ENCODE measurements at places on chromosomes 16 and 17.

DNA sequence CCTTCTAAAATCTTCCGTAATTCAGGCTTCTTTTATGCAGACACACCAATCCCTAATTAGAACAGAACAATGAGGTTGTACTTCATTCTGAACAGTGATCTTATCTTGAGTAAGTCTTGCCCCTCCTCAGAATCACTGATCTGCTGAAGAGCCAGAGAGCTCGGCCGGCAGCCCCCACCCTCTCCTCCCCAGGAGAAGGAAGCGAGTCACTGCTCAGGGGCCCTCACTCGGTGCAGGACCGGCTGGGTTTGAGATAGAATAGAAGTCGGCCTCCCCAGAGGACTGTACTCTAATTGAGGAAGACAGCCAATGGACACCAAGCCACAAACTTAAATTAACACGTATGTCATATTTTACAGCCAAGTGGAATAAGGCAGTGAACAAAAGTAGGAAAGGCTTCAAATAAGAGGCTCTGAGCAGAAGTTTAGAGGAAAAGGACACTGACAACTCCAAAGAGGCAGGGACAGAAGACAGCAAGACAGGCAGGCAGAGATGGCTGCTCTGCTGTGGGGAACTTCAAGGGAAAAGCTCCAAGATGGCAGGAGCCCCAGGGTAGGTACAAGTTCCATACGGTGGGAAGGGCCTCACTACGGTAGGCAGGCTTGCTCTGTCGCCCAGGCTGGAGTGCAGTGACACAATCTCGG, 18.6 kb downstream of the CREBBP start:
- DNase-seq = no peak

GRCh38 chr16:88746506-88746905, 38.5 kb downstream of the PIEZO1 start:
- no peak for DNase-seq

GRCh38 chr17:8153957-8154607, 1.9 kb upstream of the PER1 start:
- peak; percentile 70 for DNase-seq

GRCh38 chr16:30774367-30775130, 12.4 kb downstream of the RNF40 start:
- no peak for DNase-seq

DNA sequence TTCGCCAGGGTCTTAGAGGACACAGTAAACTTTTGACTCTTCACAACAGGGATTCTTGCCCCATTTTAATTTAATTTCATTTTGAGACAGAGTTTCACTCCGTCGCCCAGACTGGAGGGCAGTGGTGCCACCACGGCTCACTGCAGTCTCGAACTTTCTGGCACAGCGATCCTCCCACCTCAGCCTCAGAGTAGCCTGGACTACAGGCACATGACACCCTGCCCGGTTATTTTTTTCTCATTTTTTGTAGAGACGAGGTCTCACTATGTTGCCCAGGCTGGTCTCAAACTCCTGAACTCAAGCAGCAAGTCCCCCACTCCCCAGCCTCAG, 329 bp upstream of the NLE1 start:
- no peak for DNase-seq

- no peak for DNase-seq
Observed at GRCh38 chr17:77256710-77257109, 115.9 kb downstream of the SEC14L1 start.

GRCh38 chr17:66564992-66565465, 262.6 kb downstream of the PRKCA start:
- DNase-seq = no peak

DNA sequence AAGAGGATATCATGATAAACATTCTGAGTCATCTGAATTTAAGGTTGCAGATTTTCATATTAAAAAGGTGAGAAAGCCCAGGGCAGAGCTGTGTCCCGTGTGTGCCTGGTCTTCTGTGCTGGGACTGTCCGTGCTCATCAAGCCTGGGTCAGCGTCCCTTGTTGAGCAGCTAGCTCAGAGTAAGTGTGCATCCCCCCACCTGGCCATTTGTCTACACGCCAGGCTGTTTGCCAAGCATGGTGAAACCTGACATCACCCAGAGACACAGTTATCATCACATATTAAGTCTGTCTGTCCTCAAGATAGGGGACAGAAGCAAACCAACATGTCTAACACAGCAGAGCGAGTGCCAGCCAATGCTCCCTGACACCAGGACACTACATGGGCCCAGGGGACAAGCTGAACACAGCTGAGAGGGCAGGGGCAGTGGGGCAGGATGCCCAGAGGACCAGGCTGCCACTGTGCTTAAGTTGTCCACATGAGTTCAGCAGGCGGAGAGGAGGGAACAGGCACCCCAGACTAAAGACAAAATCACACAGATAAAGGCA, 57.9 kb upstream of the CNEP1R1 start:
- no peak for DNase-seq

- no peak for DNase-seq
Observed at GRCh38 chr17:142102-142661, 4.8 kb downstream of the SCGB1C2 start.

GRCh38 chr16:2949705-2950352, 14.2 kb upstream of the KREMEN2 start:
- DNase-seq = no peak

DNA sequence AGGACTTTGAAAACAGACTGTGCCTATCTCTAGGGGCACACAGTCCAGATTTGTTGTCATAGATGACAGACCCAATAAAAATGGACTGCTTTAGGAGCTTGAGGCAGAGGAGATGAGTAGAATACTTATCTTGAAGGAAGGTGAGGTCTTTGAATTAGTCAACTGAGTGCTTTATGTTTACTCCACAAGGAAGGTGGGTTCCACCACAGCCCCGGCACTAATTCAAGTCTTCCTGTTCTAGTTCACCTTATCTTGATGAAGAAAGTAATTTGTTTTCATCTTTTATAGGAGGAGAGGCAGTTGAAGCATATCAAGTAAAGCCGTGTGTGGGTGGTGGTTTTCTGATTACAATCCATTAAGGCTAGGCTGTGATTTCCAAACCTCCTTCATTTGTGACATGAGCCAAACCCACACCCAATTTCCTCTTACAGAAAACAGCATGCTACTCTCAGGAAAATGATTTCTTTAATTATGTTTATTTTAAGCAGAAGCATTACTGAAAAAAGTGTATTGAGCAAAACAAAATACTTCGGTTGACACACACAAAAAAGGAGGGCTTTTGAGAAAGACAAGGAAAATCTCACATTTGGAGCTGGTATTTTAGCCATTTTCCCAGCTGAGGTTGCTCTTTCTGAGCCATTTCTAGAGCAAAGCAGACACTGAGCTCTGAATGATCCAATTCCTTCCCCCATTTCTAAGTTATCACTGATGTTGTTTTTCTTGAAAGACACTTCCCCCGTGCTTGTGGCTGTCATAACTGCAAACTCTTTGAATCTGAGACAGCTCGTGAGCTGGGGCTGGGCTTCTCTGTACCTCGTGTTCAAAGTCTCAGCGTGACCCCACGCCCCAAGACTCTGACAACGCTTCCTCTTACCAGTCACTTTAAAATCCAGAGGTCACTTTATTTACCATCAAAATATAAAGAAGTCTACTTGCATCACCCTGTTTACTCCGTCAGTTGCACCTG, 35.4 kb downstream of the CDRT15 start:
- DNase-seq = no peak

DNA sequence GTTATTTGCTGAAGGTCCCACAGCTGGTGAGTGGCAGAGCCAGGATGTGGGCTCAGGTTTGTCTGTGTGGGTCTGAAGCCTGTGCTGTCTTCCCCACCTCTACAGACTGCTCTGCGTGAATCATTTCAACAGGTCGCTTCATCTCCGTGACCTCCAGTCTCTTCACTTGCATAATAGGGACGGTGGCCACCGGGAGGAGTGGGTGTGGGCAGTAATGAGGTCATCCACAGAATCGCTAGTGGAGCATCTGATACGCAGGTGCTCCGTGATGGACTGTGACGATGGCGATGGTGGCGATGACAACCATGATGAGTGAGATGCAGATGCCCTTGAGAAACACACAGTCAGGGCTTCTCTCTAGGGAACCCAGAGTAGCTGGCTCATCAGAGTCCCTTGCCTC, 120.2 kb downstream of the RAP1GAP2 start:
- DNase-seq = no peak

DNA sequence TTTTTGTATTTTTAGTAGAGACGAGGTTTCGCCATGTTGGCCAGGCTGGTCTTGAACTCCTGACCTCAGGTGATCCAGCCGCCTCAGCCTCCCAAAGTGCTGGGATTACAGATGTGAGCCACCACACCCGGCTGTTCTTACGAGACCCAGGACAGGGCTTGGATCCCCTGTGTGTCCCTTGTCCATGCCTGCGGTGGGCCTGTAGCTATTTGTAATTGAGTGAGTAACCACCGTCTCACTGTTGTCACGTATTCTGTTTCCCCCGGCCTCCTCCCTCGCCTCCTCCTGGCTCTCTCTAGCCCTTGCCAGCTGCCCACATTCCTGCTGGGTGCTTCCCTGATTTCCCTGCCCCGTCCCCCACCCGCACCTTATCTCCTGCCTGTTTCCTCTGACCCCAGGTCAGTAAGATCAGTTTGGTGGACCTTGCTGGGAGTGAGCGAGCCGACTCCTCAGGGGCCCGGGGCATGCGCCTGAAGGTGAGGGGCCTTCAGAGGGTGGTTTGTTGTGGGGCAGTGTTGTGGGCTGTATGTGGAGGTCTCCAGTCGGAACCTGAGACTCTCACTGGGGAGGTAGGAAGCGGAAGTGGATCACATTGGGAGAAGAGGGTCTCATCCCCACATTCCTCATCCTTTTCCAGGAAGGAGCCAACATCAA, 5.6 kb downstream of the KIF1C start:
- no peak for DNase-seq

- DNase-seq = no peak
Observed at GRCh38 chr17:42120161-42120769, 902 bp downstream of the KAT2A start.

DNA sequence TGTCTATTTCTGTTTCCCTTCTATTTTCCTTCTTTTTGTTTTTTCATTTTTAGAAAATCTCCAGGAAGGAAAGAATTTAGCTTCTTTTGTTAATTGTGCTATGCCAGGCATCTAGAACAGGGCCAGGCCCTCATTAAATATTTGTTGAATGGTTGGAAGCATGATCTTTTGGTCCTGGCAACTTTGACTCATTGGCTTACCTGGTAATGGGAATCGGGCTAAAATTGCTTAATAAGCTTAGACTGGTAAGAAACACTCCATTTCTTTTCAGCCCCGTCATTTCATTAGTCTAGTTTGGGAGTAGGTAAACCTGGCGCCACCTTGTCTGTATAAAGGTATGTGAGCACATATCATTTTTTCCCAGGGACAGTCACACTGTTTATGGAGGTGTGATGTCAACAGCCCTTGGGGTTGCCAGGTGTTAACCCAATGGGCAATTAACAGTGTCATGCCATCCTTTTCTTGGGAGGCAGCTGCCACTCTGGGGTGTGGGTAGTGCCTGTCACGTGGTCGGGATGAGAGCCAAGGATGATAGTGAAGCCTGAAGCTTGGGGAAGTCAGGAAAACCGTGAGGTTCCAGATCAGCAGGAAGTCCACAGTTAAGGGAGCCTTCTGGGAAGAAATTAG, 9.5 kb upstream of the NDEL1 start:
- no peak for DNase-seq

DNA sequence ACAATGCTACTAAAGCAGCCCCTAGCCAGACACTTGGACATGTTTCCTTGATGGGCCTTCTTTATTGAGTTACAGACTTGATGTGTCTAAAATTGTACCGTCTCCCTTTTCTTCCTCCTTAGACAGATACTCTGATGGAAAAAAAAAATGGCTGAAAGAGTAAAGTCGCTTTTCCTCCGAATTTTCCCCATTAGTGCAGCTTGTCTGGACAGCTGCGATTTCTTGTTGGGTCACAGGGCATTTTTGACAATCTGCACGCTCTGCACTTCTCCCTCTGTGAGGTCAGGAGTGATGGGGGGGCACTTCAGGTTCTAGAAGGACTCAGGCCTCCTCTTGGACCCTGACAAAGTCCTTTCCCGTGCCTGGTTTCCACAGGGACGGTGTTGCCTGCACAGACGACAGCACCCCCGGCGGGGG, 968 bp upstream of the PRKAR1A start:
- DNase-seq = no peak

DNA sequence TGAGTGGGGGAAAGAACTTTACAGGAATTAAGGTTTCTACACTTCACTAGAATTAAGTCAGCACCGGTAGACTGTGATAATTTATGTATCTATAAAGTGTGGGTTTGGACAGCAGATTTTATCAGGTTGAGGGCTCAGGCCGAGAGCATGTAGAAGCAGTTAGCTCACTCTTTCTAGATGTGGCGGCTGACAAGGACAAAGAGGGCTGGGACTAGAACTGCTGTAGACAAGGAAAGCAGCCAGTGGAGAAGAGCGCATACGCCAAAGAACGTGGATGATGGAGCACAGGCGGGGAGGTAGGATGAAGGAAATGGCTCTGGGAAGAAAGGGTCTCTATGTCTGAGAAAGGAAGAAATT, 504 bp upstream of the GOSR1 start:
- peak; percentile 29 for DNase-seq

GRCh38 chr16:836221-836620, 35.7 kb upstream of the GNG13 start:
- DNase-seq = no peak

DNA sequence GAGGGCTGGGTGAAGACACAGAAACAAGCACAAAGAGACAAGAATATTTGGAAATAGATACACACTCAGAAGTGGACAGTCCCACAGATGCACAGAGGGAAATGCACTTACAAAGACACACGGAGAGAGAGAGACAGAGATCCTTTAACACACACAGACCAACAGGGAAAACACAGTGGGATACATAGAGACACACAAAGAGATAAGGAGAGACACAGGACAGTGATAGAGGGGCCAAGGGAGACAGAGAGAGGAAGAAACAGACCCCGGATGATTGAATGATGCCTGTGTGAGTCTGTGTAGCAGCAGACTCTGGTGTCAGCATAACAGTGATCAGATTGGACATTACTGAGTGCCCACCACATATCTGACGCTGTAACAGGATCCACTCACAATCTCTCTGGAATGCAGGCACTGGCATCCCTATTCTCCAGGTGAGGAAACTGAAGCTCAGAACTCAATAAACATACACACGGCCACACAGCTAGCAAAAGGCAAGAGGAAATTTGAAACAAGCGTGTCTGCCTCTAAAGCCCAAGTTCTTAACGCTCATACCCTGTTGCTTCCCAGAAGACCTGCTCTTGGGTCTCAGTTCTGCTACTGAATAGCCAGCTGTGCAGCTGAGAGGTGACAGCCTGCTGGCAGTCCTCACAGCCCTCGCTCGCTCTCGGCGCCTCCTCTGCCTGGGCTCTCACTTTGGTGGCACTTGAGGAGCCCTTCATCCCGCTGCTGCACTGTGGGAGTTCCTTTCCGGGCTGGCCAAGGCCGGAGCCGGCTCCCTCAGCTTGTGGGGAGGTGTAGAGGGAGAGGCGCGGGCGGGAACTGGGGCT, 186.3 kb upstream of the NLRP1 start:
- no peak for DNase-seq
